EL (cell line): ENCODE measurements at places on chromosomes 6 and 20.

DNA sequence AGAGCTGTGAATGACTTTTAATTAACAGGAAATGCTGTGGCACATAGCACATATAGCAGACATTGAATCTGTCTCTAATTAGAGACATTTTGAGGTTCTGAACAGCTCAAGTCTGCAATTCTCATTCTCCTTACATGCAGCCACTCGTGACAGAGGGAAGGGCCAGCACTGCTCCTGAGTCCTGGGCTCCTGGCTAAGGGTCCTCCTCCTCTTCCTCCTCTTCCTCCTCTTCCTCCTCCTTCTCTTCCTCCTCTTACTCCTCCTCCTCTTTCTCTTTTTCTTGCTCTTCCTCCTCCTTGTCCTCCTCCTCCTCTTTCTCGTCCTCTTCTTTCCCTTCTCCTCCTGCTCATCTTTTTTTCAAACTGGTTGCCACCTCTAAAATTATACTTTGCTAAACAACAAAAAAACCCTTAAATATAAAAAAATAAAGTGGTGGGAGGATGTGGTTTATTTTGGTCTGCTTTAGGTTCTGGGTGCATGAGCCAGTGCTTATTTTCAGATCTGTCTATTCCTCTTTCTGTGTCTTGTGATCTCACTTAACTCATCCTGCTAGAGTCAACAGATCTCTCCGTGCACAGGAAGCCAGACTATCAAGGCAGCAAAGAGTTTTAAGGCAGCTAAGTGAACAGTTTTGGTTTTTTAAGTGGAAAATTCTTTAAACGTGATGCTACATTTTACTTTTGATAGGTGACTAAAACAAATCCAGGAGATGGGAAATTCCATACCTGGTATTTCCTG, 159.3 kb downstream of the CD83 start:
- no peak for DNase-seq

DNA sequence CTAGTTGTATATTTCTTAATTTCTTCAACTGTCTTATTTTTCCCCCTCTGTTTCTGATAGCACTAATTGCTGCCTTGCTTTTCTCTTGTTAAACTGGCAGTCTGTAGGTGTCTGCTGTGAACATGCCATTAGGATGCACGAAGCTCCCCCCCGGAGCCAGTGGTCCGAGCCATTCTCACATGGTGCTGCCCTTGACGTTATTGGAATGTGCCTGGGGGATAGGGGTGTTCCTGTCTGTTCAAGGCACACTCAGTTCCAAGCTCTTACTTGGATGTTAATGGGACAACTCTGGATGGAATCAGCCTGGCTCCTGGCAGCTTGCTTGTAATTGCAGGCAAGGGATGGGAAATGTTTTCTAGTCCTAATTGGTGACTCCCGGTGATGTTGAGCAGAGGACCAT, 68.4 kb downstream of the RREB1 start:
- DNase-seq = no peak

- DNase-seq = no peak
Observed at GRCh38 chr6:167688123-167688522, 138.6 kb upstream of the AFDN start.

- DNase-seq = no peak
Observed at GRCh38 chr20:54059691-54060364, 10.6 kb downstream of the BCAS1 start.

DNA sequence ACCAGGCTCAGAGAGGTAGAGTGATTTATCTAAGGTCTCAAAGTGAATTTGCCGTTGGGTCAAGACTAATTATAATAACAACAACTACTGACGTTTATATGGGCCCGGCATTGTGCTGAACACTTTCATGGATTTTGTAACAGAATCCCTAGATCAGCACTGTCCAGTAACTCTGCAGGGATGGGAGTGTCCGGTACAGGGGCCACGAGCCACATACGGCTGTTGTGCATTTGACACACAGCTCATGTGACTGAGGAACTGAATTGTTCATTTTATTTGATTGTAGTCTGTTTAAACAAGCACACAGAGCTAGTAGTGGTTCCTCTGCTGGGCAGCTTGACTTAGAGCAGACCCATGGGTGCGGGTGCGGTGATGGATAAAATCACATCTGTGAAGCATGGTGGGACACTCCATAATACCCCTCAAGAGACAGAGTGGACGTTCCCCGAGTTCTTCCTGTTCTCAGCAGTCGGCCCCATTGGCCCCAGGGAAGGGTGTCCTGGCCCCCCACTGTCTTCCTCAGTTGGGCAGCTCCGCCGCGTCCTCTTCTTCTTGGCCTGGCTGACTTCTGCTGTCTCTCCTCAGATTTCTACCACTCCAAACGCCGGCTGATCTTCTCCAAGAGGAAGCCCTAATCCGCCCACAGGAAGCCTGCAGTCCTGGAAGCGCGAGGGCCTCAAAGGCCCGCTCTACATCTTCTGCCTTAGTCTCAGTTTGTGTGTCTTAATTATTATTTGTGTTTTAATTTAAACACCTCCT, 6.8 kb downstream of the CDKN1A start:
- DNase-seq = no peak

- peak; percentile 63 for DNase-seq
Observed at GRCh38 chr6:105591053-105591452, 188.2 kb upstream of the PREP start.

GRCh38 chr6:25481267-25481666, 170.7 kb upstream of the SCGN start:
- no peak for DNase-seq
